Activated T-cell treated with anti-CD3 and anti-CD28 coated beads for 24 hours (primary cell): ENCODE measurements at places on chromosomes 11 and 22.

- DNase-seq: no peak
Measured at GRCh38 chr11:119832202-119832935, 103.4 kb upstream of the NECTIN1 start.

DNA sequence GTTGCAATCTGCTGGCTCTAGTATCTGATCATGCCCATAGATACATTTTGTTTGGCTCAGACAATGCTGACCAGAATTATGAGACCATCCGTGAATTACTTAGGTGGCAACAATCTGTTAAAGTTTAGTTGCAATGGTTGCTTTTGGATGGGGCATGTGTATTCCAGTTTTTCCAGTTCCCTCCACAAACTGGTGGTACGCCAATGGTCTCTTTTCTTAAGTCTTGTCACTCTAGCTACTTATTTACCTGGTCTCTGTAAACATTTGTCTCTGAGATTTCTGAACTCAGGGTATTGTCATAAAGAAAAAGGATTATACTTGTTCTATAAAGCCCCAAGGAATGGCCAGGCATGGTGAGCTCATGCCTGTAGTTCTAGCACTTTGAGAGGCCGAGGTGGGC lies 65.9 kb downstream of the PGR start:
- no peak for DNase-seq

DNA sequence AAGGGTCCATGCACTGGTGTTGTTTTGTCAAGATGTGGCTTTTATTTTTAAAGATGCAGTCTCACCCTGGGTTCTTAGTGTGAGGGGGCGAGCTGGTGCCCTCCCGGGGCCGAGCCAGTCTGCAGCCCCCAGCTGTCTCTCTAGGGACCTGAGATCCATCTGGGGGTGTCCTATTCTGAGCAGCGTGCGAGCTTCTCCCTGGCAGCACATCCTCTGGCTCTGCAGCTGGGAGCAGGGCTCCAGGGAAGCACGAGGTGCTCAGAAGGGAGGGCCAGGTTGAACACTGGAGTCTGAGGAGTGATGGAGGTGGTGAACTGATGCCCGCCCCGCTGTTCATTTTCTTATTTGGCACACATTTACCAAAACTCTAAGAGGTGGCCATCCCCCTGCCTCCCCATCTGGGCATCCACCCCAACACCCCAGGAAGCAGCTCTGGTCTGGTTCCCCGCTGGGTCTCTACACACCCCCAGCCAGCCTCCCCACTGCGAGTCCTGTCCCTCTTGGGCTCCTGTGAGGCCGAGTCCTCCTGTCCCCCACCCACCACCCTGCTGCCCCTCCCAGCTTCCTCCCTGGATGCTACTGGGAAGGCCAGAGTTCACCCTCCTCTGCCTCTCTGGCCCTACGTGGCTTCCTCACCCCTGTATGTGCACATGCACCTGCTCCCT lies 956.4 kb downstream of the BRD1 start:
- DNase-seq: no peak

DNA sequence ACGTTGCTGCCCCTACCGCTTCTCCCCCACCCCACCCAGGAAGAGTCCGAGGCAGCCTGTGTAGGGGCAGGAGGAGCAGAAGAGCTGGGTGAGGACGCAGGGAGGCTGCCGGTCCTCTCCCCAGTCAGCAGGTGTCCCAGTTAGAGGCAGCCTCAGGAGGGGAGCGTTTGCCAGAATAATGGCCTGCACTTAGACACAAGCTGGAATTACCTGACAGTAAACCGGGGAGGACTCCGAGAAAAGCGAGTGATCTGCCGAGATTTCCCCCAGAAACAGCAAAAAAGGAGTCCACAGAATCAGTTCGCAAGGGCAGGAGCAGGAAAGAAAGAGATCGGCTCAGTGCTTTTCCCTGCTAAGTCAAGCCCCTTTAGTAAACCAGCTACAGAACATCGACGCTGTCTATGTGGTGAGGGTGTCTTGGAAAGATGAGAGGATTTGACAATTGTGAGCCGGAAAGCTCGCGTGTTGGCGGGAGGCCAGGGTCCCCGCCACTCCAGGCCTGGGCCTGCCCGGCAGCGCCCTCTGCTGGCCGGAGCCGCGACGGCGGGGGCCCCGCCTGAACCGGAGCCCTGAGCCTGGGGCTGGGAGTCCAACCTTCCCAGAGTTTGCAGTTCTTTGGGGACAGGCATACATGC lies 17.7 kb upstream of the THRSP start:
- peak; percentile 62 for DNase-seq
